Activated CD4-positive, alpha-beta T cell treated with anti-CD3 and anti-CD28 coated beads for 4 hours (primary cell): ENCODE measurements at places on chromosomes 3 and 15.

DNA sequence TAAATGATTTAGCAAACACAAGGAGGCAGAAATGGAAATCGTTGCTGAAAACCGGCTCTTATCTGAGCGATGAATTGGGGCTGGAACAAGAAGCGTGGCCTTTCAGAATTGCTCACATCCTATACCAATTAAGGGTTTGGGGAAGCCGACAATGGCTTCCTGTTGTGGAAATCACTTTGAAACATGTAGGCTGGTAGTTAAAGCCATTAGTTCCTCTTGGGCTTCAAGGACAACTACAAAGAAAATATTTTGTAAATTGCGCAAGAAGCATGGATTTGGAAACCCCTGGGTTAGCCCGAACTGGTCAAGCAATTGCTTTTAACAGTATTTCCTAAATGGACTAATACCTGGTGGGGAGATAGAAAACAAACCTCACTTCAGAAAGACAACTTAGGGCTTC, 182.4 kb downstream of the ADAMTS9 start:
- no peak for DNase-seq

GRCh38 chr3:69161587-69162307, 39.4 kb upstream of the LMOD3 start:
- peak; percentile 29 for DNase-seq

DNA sequence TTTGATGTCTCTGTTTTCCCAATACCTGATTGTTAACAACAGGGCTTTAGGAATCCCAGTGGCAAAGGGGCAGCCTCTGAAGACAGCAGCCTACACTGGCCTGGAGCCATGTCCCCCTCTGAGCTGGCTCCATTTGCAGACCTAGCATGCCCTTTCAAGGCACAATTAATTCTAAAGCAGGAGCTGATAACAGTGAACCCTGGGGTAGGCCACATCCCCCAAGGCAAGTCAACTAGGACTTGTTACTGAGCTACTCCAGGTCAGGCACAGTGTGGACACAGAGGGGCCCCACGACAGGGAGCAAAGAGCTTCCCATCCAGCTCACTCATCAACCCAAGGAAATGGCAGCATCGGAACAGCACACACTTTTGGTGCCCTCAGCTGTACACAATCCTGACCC, 51.9 kb downstream of the SPSB4 start:
- DNase-seq = no peak

- no peak for DNase-seq
Measured at GRCh38 chr3:6526861-6527260, 334.1 kb upstream of the GRM7 start.

DNA sequence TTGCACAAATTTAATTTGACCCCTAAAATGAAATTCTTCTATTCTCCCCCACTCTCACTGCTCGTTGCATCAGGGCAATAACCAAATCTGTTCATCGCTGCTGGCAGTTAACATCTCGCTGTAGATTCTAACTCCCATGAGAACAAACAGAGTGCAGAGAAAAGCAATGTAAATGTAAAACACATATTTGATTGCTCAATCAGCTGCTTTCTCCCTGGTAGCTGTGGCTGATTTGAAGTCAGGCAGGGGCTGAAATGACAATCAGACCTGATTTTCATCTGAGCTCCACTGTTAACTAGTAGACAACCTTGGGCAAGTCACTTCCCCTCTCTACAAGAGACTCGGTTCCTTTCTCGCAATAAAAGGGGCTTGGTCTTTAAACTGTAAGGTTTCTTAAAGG, 119.8 kb upstream of the CPNE4 start:
- no peak for DNase-seq

GRCh38 chr3:152243301-152243711, 25.4 kb upstream of the MBNL1 start:
- no peak for DNase-seq
